Left lung (tissue), 14 donors: ENCODE measurements at places on chromosomes 7 and 10. TPM values are rescaled to one million over a fixed set of nuclear protein-coding genes. Genes with fewer than 3 reads are reported as not detected.

DNA sequence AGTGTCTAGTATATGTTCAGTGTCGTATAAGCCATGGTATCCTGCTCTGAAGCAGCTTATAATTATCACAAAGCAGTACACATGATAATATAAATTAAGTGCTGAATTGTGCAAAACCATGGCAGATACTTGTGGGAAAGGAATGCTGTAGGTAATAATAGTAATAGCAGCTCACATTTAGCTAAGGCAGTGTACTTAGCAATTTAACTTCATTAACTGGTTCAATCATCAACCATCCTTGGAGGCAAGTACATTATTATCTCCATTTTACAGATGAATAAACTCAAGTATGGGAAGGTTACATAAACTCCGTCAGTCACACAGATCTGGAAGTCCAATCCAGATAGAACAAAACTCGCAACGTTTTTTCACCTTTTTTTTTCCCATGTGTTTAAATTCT lies 21.6 kb upstream of the RNF148 start:
- DNase-seq, result no peak

DNA sequence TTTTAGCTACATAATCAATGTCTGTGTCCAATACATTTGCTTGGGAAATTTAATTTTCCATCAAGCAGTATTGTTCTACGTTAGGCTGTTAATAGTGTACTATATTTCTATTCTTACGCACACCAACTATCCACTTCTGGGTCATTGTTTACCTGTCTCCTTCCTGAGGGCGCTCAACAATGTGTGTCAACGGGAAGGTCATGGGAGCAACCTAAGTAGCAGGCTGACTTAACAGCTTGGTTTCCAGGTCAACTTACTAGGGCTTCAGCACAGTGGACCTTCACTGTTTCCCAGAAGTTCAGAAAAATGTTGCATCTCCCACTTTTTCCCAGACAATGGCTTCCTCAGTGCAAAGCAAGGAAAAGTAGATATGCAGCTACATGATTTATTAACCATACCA lies 13.7 kb downstream of the THSD7A start:
- no peak for DNase-seq

DNA sequence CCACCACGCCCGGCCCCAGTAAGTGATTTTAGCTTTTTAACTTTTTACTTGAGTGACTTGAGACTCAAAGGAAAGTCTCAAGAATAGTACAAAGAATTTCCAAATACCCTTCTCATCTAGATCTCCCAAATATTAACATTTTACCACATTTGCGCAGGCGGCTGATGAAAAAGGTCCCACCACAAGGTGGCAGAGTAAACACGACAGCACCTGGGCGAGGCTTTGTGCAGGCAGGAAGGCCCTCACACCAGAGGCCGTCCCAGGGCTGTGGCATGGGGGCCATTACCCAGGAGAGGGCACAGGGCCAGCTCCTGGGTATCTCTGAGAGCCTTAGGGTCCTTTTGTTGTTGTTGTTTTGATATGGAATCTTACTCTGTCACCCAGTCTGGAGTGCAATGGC lies 50.0 kb upstream of the WIPI2 start:
- no peak for DNase-seq

GRCh38 chr10:47309408-47310089 lies 9.6 kb downstream of the GDF10 start:
- no peak for DNase-seq

- DNase-seq, result no peak
Observed at GRCh38 chr10:72250666-72251065, 23.1 kb upstream of the DDIT4 start.

DNA sequence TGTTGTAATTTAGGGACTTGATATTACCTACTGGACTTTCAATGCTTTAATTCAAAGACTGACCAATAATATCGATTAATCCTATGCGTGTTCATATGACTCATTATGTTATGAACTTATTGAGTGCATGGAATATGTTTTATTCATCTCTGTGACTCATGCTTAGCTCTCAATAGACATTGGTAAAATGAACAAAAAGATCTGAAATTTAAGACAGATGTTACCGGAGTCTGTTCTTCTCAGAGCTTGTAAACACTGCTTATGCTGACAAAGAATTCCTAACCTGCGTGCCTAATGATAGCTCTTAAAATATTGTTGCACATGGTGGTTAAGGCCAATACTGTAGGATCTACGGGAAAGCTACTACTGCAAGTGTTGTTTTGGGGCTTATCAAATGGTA lies 131.5 kb upstream of the ACBD5 start:
- DNase-seq, result no peak

DNA sequence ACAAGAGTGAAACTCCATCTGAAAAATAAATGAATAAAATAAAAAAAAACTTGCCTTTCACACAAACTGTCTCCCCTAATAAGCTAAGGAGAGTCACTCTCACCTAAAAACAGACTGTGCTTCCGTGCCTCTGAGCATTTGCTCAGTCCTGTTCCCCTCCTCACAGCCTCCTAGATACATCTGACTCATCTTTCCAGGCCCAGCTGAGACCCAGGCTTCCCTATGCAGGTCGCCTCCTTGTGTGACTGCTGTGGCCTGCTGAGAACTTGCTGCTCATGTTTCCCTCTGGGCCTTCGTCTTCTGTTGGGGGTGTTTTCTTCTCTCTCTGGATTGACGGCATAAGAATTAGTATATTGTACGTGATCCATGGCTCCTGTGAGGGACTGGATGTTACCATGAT lies 777.7 kb downstream of the LRMDA start:
- no peak for DNase-seq

DNA sequence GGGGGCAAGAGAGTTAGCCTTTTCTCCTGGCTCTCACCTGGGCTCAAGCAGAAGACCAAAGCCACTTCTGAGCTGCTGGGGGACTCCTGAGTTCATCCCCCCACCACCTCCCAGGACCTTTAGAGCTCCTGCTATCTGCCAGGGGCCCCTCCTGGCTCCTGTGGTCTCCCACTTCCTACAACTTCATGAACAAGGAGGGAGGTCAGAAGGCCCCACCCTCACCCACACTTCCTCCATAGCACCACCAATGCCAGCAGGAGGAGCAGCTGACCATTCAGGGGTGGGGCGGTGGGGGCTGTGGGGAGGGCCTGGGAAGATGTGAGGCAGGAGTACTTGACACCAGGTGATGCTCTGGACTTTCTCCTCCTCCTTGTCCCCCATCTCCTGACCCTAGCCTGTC lies 32.6 kb upstream of the ADCYAP1R1 start:
- DNase-seq, result no peak

DNA sequence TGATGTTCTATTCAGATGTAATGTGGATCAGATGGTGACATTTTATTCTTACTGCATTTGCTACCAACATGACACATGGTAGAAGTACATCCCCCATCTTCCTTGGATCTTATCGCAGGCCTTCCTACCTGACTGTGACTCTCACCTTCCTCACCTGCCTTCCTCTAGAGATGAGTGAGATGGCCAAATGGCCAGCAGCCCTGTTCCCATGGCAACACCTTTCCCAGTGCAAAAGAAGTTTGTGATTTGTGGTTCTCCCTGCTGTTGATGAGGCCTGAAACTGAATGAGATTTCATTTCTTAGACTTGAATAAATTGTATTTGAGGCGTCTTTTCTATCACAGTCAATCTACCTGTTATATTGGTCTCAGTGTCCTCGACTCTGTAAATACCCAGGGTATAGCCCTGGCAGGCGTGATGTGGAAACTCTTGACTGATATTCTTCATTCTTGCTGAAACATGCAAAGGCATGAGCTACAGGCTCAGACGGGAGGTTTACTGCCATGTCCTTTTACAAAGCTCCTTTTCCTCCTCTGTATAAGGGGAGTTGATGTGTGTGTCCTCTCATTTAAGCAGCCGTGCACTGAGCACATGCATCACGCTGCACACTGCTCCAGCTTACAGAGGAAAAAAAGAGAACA lies 440.7 kb upstream of the AKR1E2 start:
- DNase-seq, result no peak

GRCh38 chr10:11180228-11180627 lies 162.6 kb downstream of the CELF2 start:
- DNase-seq, result peak; percentile 71

DNA sequence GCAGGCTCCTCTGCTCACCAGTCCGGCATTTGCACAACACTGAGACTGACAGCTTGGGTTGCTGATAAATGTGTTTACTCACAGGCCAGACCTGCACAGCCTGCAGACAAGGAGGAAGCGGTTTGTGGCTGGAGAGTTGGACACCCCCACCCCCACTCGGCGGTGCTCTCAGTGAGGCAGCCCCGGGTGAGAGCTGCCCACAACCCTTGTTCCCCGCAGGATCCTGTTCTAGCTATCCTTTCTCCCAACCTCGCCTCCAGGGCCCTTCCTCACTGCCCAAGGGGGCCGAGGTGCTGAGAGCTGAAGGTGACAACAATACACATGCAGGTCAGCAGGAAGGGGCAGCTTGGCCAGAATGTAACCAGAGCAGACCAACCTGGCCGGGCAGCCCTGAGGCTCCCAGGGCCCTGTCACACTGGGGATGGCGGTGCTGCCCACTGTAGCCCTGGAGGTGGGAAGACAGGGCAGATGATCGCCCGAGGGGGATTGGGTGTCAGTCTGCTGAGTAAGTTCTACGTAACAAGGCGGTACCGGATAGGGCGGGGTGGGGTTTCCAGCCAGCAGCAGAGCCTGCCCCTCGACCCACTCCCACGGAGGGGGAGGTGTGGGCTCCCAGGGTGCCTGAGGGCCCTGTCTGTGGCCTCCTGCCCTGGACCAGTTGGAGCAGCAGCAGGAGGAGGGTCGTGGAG lies 2.1 kb upstream of the ADAM8 start:
- DNase-seq, result no peak

GRCh38 chr7:5177060-5177459 lies 13.0 kb upstream of the WIPI2 start:
- peak; percentile 80 for DNase-seq

GRCh38 chr7:121286742-121287734 lies 41.8 kb upstream of the WNT16 start:
- no peak for DNase-seq

DNA sequence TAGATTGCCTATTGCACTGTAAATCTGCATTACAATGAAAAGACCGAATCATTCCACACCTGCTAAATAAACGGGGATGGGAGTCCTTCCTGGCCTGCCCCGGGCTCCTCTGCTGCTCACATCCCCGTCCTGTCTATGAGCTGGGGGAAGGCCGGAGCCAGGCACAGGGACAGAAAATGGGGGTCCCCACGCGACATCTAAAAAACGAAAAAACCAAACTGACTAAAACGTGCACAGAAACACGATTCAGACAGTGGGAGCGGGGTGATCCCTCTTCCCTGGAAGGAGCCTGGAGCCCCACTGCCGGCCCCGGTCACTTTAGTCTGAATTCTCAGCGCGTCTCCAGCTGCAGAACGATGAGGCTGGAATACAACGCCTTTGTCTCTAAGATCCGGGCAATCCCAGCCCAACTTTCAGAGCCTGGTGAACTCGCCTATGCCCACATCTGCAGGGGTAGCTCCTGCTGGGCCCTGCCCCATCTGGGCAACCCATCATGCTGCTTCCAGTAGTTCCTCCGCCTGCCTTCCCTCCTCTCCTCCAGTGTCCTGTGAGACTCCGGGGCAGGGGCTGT lies 78.0 kb downstream of the ADARB2 start:
- DNase-seq, result no peak

- no peak for DNase-seq
Observed at GRCh38 chr10:63708421-63708820, 187.2 kb downstream of the REEP3 start.

DNA sequence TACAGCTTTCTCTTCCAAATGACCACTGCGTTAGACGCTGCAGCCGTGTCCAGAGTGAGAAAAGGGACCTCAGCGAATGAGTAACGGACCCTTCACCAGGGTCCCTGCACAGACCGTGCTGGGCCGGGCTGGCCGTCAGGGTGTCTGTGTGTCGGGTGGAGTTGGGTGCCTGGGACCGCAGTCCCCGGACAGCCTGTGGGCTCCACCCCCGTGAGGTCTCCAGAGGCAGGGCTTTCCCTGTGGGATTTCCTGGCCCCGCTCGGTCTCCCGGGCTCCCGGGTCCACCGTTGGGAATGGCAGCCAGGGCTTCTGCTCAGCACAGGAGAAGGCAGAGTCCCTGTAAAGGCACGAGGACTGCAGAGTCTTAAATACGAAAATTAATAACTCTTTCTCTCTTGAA lies 509.7 kb downstream of the TCERG1L start:
- no peak for DNase-seq

DNA sequence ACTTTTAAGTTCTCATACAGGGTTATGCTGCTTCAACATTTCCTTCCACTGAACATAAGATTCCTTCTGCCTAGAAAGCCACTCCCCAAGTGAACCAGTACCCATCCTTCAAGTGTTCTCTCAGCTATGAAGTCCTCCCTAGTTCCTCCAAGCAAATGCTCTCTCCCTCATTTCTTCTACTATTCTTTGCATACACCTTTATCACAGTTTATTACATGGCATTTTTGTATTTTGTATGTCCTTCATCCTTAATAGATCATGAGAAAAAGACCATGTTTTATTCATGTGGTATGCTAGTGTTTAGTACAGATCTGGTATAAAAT lies 1.9 kb downstream of the SYPL1 start:
- no peak for DNase-seq

DNA sequence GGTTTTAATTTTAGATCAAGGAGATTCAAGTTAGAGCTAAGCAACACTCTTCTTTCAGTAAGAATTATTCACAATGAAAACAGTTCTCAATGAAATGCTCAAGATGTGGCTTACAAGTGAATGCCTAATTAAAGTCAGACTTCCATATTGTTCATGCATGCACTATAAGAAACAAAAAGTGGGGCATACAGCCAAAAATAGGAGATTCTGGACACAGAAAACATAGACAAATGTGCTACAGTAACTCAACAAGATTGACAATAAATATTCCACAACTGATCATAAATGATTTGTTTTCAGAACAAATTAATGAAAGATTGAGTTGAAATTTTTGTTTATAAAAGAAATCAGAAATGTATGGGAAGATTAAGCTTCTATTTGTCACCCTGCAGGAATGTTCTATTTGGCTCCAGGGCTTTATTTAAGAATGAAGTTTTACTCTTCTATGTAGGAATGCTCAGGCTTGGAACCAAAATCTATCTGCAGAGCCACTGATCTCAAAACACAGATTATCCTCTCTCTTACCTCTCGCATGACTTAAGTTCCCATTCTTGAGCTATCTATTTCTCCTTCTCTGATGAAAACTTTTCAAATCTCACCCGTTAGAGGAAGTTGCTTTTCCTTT lies 89.0 kb upstream of the PIP4K2A start:
- no peak for DNase-seq

The ARL4A gene
- 36.8 TPM for polyA plus RNA-seq

The PAPOLB gene
- polyA plus RNA-seq, result 0.08 TPM

The TRIM50 gene
- polyA plus RNA-seq, result 0.28 TPM

The ARHGEF35 gene
- polyA plus RNA-seq, result 18.1 TPM

The ZNF488 gene
- polyA plus RNA-seq, result 2.3 TPM

The SNCG gene
- 4.3 TPM for polyA plus RNA-seq

The PLEKHS1 gene
- 0.10 TPM for polyA plus RNA-seq

The CPVL gene
- 10.0 TPM for polyA plus RNA-seq

The DGKB gene
- polyA plus RNA-seq, result 0.17 TPM

The TMEM229A gene
- 0.97 TPM for polyA plus RNA-seq

The ZP3 gene
- polyA plus RNA-seq, result 6.0 TPM

The PHF14 gene
- 85.9 TPM for polyA plus RNA-seq

The GIMAP1 gene
- 4.2 TPM for polyA plus RNA-seq
